ENCODE measurements at places on chromosomes 6 and 20.

DNA sequence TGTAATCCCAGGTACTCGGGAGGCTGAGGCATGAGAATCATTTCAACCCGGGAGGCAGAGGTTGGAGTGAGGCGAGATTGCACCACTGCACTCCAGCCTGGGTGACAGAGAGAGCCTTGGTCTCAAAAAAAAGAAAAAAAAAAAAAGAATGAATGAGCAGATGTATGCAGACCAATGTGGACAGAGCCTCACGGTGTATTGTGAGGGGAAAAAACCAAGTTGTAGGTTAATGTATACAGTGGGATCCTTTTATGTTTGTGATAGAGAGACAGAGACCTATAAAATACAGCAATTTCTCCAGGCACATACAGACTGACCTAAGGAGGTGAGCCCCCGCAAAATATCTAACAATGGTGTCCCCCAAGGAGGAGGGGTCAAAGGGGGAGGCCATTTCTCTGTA lies 11.7 kb downstream of the TGM2 start:
- H3K4me1 ChIP-seq = no peaks in the 10 kb centered on the region
- DNase-seq = peak; percentile 40
- H3K4me3 ChIP-seq = no peak overlapping the region
- peaks cover 91% of the 10 kb centered on the region for H3K36me3 ChIP-seq

DNA sequence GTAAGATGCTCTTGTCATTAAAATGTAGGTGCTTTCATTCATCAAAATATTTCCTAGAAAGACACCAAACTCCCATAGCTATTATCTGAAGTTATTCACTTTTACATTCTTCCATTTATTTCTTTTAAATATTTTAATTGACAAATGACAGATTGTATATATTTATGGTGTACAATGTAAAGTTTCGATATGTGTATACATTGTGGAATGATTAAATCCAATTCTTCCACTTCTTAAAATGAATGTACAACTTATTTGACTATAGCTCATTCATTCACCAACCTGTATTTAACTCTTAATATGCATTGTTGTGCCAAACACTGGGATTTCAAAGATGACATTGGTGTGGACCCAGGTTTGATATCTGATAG lies 41.0 kb downstream of the CCN2 start:
- H3K27me3 ChIP-seq = no peaks in the 10 kb centered on the region
- H3K4me3 ChIP-seq = no peak overlapping the region
- DNase-seq = no peak

DNA sequence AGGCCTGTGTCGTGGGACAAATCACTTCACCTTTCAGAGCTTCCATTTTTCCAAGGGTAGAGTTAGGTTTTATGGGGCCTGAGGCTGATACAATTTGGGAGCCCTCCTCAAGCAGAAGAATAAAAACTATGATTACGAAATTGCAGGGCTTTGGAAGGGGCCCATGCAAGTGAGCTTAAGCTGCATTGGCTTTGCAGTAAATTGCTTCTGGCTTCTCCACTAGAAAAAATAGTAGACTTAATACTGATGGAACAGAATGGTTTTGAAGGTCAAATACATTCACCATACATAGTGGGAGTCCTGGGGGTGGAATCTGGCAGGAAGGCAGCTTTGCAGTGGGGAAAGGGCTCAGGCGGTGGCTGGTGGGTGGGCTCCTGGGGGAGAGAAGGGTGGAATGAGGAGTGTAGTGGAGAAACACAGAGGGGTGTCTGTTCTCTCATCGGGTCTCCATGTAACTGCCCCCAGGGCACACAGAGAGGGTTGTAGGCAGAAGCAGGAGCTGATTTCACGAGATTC lies 55.9 kb upstream of the RNF24 start:
- no peak for DNase-seq
- no peaks in the 10 kb centered on the region for H3K36me3 ChIP-seq
- no peaks in the 10 kb centered on the region for H3K27me3 ChIP-seq
- no peaks in the 10 kb centered on the region for H3K4me1 ChIP-seq
- H3K4me3 ChIP-seq = no peak overlapping the region
- no peak overlapping the region for H3K27ac ChIP-seq

DNA sequence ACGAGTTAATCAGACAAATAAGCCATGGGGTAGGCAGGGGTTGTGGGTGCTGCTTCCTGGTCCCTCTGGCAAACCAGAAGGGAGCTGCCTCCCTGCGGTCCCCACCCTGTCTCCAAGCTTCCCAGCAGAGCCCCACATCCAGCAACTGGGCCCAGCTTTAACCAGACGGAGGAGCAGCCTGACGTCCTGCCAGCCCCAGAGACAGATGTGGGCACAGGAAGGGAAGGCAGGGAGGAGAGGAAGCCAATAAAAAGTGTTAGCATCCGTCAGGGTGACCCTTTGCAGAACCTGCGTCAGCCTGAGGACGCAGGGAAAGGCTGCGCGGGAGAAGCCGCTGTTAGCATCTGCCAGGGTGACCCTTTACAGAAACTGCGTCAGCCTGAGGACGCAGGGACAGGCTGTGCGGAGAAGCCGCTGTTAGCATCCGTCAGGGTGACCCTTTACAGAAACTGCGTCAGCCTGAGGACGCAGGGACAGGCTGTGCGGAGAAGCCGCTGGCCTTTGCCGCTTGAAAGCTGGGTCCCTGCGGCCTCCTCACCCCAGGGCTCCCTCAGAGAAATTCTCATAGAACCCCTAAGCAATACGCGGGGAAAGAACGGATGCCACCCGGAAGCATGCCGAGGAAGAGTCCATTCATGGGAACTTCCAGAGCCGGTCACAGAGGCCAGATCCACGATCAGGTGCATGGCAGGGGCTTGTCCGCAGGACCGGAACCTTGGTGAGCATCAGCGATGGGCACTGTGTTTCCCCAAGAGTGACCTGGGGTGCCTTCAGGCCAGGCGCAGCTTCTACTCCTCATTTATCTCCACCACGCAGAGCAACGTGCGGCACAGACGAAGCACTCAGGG lies 15.9 kb downstream of the DLL1 start:
- H3K27ac ChIP-seq = no peak overlapping the region
- no peak overlapping the region for H3K4me3 ChIP-seq
- H3K27me3 ChIP-seq = no peaks in the 10 kb centered on the region

- no peaks in the 10 kb centered on the region for H3K4me1 ChIP-seq
- H3K27me3 ChIP-seq = no peaks in the 10 kb centered on the region
- peaks cover 10% of the 10 kb centered on the region for H3K36me3 ChIP-seq
- H3K27ac ChIP-seq = no peak overlapping the region
- no peak for DNase-seq
These were observed 108.0 kb downstream of the CHD6 start for GRCh38 chr20:41510224-41510623.

DNA sequence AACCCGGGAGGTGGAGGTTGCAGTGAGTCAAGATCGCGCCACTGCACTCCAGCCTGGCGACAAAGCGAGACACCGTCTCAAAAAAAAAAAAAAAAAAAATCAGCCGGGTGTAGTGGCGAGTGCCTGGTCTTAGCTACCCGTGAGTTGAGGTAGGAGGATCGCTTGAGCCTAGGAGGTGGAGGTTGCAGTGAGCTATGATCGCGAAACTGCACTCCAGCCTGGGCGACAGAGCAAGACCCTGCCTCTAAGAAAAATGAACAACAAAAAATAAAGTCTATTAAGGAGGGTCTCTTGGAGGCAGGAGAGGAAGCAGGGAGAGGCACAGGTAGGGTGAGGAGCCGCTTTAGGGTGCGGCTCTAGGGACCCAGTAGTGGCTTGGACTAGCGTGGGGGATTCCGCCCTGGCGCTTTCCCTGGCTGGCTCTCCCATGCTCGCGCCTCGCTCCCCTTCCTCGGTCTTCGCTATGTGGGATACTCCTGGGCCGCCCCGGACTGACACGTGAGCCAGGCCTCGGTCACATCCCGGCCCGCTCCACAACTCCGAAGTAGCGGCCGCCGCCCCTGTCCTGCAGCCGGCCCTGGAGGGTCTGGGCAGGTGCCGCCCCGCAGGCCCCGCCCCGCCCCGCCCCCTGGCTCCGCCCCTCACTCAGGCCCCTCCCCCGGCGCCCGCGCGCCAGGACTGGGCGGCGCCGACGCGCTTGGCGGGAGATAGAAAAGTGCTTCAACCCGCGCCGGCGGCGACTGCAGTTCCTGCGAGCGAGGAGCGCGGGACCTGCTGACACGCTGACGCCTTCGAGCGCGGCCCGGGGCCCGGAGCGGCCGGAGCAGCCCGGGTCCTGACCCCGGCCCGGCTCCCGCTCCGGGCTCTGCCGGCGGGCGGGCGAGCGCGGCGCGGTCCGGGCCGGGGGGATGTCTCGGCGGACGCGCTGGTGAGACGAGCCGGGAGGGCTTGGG lies at the start of gene MYBL2:
Gene MYBL2, plus strand, starts transcription at position 739 of the 953 bp plus-strand sequence. Its CDS starts 170 bp downstream, at position 909.
- peaks cover 16% of the 10 kb centered on the region for H3K4me1 ChIP-seq
- H3K27ac ChIP-seq = peak within 1 kb of the TSS; percentile 27
- peak; percentile 82 for DNase-seq
- no peaks in the 10 kb centered on the region for H3K27me3 ChIP-seq

DNA sequence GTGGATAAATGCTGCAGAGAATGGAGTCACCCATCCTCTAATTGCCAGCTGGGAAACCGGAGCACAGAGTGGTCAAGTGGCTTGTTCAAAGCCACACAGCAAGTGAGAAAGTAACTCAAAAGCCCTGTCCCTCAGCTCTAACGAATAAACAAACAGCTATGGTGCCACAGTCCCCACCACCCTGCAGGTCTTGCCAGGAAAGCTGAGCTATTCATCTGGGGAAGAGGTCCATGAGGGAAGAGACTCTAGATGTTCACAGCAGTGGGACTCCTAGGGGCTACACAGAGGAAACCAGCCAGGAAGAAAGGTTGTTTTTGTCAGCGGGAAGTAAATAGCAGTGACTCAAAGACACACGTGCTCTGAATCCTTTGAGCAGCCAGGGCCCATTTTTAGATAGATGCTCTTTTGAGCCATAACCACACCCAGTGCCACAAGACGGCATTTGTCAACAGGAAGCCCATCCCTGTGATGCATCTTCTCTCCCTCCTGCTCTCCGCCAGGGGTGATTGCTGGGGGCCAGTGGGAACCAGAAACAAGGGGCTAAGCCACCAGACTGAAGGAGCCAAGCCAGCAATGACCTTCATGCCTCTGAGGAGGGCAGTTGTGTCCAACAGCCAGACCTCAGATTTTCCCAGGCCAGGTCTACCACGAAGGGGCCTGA lies 32.4 kb upstream of the TCP11 start:
- no peak overlapping the region for H3K4me3 ChIP-seq
- no peak overlapping the region for H3K27ac ChIP-seq
- no peak for DNase-seq
- no peaks in the 10 kb centered on the region for H3K27me3 ChIP-seq

GRCh38 chr6:25199544-25199943 lies 79.6 kb upstream of the CARMIL1 start:
- DNase-seq = no peak
- no peak overlapping the region for H3K27ac ChIP-seq
- H3K4me3 ChIP-seq = no peak overlapping the region
- no peaks in the 10 kb centered on the region for H3K36me3 ChIP-seq

DNA sequence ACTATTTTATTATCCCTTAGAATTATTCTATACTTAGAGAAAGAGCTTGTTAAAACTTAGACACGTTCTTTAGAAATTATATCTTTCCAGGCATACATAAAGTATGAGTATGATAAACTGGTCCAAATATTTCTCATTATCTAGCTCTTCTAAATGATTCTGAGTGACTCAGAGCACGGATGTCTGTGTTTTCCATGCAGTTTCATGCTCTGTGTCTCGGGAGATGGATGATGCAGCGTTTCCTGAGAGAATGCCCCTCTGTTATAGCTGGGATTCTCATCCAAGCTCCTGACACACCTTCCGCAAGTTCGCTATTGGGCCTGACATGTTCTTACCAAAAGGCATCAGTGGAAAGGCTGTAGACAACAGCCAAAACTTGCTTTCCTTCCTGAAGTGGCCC lies 19.3 kb downstream of the SIRT5 start:
- no peaks in the 10 kb centered on the region for H3K27me3 ChIP-seq
- H3K4me3 ChIP-seq = no peak overlapping the region
- H3K27ac ChIP-seq = no peak overlapping the region
- no peaks in the 10 kb centered on the region for H3K4me1 ChIP-seq
- peaks cover 12% of the 10 kb centered on the region for H3K36me3 ChIP-seq
- DNase-seq = no peak

- no peaks in the 10 kb centered on the region for H3K36me3 ChIP-seq
- H3K4me3 ChIP-seq = no peak overlapping the region
- DNase-seq = no peak
- no peaks in the 10 kb centered on the region for H3K27me3 ChIP-seq
These were observed 27.4 kb downstream of the SLX4IP start for GRCh38 chr20:10462516-10462915.

GRCh38 chr20:21640556-21640955 lies 64.9 kb upstream of the PAX1 start:
- no peaks in the 10 kb centered on the region for H3K36me3 ChIP-seq
- no peaks in the 10 kb centered on the region for H3K27me3 ChIP-seq
- peak; percentile 63 for DNase-seq
- no peak overlapping the region for H3K4me3 ChIP-seq
- no peak overlapping the region for H3K27ac ChIP-seq

DNA sequence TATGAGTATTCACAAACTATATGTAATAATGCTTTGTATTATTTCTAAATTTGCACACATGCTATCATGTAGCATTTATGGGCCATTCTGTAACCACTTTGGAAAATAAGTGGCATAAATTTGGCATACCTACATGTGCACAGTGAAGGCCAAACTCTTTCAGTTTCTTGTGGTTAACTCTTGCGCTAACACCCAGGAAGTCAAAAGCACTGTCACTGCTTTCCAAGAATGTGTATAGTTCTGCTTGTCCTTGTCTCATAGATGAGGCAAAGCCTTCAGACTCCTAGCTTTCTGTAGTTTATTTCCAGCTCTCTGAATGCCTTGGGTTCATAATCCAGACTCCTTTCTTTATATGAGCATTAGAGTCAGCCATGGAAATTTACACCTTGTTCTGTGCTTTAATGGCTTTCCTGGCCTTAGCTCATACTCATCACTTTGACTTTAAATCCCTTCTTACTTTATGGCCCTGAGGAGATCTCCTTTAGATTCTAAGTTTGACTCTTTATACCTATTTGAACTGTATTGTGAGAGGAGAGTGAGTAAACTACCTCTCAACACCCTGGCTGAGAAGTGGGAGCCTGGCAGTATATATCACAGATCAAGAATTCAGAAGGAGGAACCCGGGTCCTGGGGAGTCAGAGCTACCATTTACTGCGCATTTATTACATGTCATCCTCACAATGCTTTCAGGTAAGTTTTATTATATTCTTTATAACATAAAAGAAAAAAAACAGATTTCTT lies 949 bp upstream of the SLC17A3 start:
- no peak overlapping the region for H3K27ac ChIP-seq
- H3K4me1 ChIP-seq = no peaks in the 10 kb centered on the region

DNA sequence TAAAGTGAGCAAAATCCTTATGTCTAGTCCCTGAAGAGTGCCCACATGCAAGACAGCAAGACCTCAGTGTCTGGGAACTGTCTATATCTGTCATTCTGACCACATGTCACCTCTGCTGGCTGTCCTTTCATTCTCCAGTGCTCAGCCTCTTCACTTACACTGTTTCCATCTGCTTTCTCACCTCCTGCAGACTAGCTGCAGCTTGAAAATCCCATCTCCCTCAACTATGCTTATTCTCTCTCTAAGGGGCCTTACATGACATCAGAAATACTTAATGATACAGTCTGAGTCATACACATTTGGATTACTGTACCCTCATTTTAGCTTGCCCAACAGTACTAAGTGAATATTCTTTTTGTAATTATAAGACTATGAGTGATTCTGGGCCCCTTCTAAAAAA lies 587.8 kb downstream of the EPM2A start:
- no peaks in the 10 kb centered on the region for H3K36me3 ChIP-seq
- no peaks in the 10 kb centered on the region for H3K4me1 ChIP-seq
- no peaks in the 10 kb centered on the region for H3K27me3 ChIP-seq
- H3K4me3 ChIP-seq = no peak overlapping the region
- no peak overlapping the region for H3K27ac ChIP-seq
- no peak for DNase-seq
